ENCODE measurements at places on chromosomes 16 and 17.

GRCh38 chr17:9071811-9072498 lies 50.6 kb downstream of the NTN1 start:
- DNase-seq, result no peak

DNA sequence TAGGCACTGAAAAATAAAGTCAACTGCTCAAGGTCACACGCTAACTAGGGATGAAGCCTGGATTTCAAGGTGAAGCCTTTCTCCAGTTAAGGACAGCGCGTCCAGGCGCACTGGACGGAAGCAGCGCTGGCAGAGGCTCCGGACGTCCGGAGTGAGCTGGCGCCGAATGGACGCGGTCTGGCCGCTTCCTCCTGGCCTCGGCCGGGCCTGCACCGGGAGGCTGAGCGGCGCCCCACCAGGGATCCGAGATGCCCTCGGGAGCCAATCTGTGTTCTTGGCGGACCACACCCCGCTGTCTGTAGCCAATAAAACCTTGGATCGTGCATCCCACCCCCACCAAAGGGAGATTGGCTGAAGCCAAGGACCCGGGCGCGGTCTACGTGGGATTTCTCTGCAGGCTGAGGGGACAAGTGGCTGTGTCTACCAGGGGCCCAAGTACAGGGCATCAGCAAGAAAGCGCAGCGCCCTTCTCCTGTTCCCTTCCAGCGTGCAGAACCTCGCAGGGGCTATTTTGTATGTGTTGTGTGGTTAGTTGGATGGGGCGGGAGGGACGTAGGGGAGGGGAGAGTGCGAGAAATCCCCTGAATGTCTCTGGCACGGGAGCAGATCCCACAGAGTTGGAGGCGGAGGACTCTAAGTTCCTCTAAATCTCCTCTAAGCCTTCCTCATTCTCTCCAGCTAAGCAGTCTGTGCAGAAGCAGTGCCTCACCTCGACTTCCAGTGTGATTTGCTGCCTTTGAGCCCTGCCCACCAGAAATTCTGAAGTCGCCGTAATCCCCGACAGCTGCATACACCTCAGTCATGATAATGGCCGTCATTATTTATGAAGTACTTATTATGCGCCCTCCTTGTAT lies 2.5 kb upstream of the AKAP10 start:
- DNase-seq, result no peak

DNA sequence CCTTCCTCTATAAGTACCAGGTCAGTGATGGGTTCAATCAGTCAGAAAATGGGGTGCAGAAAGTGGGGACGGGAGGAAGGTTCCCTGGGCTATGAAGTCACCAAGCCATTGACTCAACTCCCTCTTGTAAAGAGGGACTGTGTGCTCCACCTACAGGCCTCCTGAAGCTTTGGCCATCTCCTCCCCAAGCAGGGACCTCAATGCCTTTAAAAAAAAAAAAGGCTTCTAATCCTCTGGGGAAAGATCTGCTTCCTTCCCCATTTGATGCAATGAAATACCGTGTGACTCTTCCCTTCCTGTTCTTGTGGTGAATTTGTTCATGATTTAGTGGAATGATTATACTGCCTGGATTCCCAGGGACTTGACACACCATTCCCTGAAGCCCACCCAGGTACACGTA lies 30.8 kb downstream of the VWA3A start:
- no peak for DNase-seq

- DNase-seq, result no peak
These were observed 1.8 kb upstream of the PIK3R6 start for GRCh38 chr17:8869114-8869815.

DNA sequence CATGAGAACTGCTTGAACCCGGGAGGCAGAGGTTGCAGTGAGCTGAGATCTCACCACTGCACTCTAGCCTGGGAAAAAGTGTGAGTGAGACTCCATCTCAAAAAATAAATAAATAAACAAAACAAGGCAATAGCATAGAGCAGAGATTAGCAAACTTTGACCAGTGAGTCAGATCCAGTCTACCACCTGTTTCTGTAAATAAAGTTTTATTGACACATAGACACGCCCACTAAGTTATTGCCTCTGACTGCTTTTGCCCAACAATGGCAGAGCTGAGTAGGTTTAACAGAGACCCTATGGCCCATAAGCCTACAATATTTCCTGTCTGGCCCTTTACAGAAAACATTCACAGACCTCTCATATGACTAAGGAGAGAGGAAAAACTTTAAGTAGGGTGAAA lies 44.3 kb downstream of the XYLT1 start:
- DNase-seq, result no peak

DNA sequence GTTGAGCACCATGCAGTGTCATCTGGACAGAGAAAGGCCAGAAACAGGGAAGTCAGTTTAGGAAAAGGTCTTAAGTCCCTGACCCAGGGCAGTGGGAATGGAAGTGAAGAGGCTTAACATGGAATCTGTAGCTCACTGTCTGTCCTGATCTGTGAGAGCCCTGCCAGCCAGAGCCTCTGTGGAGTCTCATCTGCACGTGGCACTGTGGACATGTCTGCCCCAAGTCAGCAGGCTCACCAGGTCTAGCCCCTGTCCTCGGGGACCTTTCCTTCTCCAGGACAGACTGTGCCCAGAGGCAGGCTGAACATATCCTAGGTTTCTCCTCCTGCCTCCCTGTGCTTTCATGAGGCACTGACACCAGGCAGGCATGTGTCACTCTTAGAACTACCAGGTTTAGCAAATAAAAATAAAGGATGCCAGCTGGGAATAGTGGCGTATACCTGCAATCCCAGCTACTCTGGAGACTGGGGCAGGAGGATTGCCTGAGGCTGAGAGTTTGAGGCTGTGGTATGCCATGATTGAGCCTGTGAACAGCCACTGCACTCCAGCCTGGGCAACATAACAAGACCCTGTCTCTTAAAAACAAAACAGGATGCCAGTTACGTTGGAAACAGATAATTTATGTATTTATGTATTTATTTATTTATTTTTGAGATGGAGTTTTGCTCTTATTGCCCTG lies 22.4 kb downstream of the UNK start:
- DNase-seq, result no peak

DNA sequence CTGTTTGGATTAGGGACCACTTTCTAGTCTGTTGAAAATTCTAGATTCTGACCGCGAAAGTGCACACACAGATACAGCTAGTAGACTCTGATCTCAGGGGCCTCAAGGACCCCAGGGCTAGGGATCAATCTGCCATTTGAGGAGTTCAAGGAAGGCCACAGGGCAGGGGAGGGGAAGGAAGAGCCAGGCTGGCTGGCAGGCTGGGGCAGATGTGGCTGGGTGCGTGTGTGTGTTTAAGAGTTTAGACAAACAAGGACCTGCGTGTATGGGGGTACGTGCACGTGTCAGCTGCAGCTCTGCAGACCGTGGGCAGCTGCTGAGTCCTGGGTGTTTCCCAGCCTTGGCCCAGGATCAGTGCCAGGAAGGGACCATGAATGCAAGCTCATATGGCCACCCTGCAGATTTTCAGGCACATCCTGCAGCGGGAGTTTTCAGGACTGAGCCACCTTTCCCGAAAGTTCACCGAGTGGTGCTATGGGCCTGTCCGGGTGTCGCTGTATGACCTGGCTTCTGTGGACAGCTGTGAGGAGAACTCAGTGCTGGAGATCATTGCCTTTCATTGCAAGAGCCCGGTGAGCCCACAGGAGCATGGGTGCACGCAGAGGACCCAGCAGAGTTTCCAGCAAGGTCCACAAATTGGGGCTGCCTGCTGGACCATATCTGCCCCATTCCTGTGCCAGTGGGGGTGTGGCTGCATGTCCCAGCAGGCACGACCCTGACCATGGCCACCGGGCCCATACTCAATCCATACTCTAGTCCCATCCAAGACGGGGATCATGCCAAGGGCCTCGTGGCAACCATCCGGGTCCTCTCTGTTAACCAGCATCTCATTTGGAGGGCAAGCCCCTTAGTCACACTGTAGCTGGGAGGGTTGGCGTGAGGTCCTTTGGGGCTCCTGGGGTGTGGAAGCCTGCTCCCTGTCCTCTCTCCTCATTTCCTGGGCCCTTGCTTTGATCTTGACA lies 10.6 kb downstream of the TRPV2 start:
- no peak for DNase-seq

DNA sequence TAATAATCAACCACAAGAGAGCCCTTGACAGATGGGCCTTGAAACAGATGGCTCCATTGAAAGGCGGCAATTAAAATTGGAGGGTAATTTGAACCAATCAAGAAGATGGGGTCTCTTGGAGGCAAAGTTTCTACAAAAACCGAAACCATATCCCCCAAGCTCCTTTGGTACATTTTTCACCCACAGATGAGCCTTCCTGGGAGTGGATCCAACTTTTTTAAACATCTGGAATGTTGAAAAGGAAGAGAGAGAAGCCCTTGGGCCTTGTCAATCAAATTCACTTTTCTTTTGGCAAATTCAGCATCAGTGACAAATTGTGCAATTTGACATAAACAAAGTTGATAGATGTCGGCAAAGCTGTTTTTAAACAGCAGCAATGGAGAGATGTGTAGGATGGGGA lies 13.2 kb upstream of the NUP93 start:
- no peak for DNase-seq

- DNase-seq, result peak; percentile 55
These were observed 59.8 kb upstream of the ARL4D start for GRCh38 chr17:43338886-43339516.

DNA sequence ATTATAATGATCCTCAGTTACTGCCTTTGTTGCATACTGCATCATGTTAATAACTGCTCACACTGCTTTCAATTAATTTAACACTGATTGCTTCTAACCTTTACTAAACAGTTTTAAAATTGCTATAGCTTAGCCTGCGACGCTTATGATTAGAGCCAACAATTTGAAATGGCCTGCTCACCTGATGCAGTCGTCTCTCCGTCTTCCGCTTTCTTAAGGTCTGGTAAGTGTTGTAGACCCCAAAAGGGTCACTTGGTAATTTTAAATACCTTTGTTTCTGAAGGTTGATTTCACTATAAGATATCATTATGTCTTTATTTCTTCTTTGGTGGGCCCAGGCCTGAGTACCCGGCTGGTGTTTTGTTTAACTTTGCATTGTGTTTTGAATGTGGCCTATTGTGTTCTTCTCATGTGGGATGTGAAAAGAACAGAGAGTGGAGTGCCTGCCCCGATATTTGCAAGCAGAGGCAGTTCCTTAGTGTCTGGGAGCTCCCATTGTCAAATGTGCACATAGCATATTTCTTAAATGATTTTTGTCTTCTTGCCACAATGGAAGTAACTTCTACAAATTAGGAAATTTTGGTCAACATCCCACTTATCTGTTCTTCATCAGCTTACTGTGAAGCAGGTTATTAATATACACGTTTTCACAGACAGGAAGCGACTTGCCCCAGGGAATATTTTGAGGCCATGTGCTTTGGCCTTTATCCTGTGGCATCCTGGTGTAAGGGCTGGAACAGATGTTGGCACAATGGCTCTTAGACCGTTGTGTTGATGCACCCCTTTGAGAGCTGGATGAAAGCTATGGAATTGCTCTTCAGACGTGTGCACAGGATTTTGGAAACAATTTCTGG lies 2.9 kb downstream of the PHKB start:
- no peak for DNase-seq

DNA sequence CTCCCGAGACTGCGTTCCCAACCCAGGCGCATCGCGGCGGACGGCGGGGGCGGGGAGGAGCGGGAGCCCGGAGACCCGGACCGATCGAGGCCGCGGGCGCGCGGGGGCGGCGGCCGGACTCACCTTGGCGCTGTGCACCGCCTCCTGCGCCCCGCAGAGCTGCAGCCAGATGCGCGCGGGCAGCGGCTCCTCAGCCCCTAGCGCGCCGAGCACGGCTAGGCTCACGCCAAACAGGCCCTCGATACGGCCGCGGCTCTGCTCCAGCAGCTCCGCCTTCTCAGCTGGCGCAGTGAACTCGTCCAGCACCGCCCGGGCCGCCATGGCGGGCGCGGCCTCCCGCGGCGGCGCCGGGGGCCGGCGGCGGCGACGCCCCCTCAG lies 339 bp downstream of the N4BP1 start:
- no peak for DNase-seq

- no peak for DNase-seq
These were observed 2290.1 kb downstream of the TP53TG3F start for GRCh38 chr16:35749253-35750141.

DNA sequence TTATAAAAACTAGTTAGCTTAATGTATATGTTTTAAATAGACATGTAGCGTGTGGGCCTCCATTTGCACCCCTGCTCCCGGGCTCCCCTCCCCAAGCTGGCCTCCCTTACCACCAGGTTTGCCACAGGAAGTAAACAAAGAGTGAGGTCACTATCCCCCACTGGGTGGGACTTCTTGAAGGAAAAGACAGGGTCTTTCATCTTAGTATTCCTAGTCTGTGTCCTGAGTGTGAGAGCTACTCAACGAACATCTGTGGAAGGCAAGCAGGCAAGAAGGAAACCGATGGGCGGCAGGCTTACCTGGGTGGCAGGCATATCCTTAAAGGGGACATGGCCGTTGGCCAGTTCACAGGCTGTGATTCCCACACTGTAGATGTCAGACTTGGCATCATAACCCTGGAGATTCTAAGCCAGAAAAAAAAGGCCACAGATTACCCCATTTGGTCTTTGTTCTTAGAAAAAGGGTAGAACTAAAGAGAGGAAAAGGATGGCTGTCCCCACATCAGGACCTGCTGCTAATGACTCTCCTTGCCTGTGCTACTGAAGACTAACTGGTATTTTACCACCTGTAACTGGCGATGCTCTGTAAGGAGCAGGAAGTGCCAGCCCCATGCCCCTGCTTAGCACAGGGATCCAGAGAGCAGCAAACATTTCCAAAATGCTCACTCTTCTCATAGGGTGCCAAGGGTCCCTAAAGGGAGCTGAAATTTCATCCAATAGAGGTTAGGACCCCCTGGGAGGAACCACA lies 6.6 kb upstream of the LIMD2 start:
- DNase-seq, result no peak

GRCh38 chr17:75341784-75342486 lies 52.7 kb upstream of the SLC25A19 start:
- DNase-seq, result no peak

GRCh38 chr16:69056421-69056820 lies 49.0 kb upstream of the HAS3 start:
- DNase-seq, result no peak

DNA sequence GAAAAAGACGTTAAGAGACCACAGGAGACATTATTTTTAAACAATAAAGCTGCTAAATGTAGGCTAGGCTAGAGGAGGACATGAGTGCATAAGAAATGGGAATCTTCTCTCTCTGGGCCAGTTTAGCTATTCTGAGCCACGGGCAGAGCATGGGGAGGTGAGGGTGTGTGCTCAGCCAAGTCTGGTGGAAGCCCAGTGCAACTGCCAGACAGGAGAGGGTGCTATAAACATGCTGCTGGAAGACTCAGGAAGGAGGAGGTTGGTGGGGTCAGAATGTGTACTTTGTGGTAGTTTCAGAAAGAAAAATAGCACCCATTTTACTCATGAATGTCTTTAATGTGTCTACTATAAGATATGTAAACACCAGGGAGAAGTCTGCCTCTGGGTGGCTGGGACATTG lies 5.9 kb upstream of the SDK2 start:
- no peak for DNase-seq

- no peak for DNase-seq
These were observed 3.0 kb downstream of the DLX4 start for GRCh38 chr17:49971848-49972485.
